ENCODE measurements at places on chromosomes 16 and 17.
A peak's percentile ranks its signal among the peaks of the same experiment; 100 is the strongest.

- no peak for DNase-seq
These were observed 7.3 kb upstream of the CD300H start for GRCh38 chr17:74574489-74575142.

- no peak for DNase-seq
These were observed 1.3 kb upstream of the BAIAP2 start for GRCh38 chr17:81033535-81034167.

DNA sequence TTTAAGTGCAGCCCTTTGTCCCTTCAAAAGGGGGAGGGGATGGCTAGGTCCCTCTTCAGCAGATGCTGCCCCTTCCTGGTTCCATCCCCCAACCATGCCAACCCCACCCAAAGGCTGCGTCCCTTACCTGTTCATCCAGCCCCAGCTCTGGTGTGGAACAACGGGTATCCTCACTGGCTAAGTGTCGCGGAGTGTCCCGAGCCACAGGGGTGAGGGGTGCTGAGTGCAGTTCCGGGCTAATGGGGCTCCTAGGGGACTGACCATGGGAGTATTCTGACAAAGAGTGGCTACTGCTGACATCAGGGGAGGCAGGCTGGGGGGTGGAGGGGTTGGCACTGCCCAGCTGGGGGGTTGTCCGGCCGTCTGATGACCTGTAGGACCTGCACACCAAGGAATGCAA lies 32.9 kb downstream of the STH start:
- no peak for DNase-seq

- DNase-seq: peak; percentile 62
These were observed 36.9 kb downstream of the SYCE1L start for GRCh38 chr16:77236063-77236511.

DNA sequence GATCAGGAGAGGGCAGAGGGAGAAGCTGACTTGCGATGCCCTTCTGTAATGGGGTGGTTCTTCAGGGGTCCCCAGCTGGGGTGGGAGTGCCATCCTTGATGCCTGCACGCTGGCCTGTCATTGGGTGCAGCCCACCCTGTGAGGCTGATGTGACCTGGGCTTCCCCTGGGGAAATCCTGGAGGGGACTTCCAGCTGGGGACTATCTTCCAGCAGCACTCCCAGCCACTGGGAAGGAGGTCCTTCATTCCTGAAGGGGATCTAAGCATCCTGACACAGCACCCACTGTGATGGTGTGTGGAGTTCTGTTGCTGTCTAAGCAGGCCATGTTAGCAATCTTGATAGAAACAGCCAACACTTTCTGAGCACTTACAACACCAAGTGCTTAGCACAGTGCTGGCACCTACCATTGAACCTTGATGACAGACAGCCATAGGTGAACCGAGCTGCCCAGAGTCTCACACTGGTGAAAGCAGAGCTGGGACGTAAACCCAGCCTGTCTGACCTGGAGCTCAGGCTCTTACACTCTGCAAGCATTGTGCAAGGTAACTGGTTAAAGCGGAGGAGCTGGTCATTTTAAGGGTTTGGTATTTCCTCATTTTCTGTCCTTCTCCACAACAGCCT lies 211.3 kb downstream of the CCDC182 start:
- DNase-seq: no peak

- no peak for DNase-seq
These were observed 643.0 kb downstream of the MAF start for GRCh38 chr16:78957317-78958100.

DNA sequence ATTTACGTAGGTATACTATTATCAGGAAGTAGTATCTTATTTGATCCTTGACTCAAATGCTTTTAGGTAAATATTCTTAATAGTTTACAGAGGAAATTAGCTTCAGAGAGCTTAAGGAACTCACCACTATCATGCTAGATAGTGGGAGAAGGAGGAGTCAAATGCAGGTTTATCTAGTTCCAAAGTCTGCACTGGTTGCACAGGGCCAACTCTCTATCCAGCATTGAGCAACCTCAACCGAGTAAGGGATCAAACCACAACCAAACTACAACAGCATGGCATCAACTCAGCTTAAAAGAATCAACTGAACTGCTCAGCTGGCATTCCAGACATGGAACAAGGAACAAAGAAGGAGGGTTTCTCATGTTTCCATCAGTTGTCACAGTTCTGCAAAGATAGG lies 306.0 kb downstream of the MAF start:
- no peak for DNase-seq

- DNase-seq: no peak
These were observed 483.0 kb downstream of the SLC39A11 start for GRCh38 chr17:72609501-72609900.

- DNase-seq: no peak
These were observed 219.9 kb downstream of the C16orf78 start for GRCh38 chr16:49593424-49594040.

DNA sequence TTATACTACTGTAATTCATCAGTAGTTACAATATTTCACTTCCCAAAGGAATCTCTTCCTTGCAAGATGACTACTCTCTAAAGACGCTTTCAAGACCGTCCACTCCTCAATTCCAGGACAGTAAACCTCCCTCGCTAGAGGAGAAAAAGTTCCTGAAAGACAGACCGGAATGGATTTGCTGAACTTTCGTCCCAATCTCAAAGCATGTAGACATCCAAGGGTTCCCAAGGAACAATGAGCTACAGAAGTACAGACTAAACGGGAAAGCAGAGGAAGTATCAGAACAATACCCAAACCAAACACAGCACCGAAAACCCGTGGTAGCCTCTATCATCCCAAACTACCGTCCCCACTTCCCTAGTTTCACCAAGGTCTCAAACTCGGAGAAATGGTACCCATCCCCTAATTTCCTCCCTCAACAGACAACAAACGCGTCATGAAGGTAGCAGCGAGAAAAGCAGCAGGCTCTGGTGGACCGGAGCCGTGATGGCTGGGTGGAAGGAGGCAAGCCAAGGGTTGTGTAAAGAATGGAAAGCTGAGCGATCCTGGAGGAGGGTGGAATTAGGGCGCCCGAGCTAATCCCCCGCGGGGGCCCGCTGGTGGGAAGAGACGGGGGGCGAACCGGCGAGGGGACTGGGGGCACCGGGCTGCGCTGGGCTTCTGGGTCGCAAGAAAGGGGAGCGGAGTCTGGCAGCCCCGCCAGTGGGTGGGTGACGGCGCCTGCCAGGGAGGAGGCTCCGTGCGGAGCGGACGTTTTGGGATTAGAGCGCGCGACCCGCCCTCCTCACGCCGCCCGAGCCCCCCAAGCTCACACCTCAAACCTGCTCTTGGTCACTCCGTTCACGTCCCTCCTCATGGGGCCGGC lies 647 bp downstream of the FBXL20 start:
- DNase-seq: peak; percentile 0

DNA sequence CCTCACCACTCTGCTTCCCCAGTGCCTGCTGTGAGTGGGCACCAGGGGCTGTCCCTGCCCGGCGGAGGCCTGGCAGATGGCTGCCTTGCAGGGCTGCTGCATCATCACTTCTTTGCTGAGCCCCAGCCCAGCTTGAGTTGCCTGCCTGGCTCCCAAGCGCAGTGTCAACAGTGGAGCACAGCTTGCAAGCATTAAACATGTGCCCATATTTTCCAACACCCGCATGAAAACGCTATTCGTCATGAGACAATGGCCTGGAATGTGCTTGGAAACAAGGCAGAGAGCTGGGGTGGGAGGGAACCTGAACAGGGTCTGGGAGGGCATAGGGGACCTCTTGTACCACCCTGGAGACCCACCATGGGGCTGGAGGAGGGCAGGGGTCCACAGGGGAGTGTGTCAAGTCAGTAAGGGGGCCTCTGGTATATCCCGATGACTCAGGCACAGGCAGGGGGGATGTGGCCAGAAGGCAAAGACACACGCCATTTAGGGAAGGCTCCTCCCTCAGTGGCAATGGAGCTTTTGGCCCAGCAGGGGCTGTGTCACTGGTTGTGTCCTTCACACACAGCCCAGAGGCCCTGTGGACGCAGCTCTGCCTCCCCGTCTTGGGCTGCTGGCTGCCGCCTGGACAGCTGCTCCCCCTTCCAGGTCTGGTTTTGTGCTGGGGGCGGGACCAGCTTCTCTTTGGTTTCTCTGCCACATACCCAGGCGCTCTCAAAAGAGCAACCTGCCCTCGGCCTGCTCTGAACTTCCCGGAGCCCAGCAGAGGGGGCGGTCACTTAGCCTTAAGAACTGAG lies 17.4 kb upstream of the MTSS2 start:
- DNase-seq: no peak

- no peak for DNase-seq
These were observed 980 bp downstream of the LLGL1 start for GRCh38 chr17:18226284-18226945.

DNA sequence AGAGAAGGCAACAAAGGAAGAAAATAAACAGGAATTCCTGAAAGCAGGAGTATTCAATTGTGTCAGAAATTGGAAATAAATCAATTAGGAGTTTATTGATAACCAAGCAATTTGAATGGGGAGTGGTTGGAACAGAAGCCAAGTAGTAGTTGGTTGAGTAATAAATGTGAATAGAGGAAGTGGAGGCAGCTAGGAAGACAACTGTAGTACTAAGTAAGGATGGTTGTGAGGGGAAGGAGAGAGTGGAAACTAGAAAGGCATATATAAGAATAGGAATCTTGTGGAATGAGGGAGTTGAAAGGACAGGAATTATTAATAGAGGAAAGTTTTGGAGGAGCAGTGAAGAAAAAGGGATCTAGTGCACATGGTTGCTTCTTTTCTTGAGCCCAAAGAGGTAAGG lies 34.4 kb downstream of the NFAT5 start:
- no peak for DNase-seq

GRCh38 chr16:19114359-19115147 lies 789 bp downstream of the ITPRIPL2 start:
- no peak for DNase-seq

DNA sequence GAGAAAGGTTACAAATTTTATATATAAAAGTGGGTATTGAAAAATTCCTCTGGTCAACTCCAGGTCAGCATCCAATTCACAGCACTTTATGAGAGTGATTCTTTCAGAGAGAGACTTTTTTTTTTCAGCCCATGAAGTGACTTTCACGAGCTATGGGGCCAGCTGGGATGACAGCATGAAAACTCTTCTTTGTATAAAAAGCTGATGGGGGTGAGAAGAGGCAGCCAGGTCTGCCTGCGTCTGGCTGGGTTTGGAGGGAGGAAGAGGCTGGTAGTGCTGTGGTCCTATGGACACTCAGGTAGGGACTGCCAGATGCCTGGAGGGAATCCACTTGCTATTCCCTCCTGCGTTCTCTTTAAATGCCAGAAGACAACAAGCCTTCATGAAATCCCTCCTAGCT lies 250.6 kb downstream of the UTP18 start:
- DNase-seq: no peak

DNA sequence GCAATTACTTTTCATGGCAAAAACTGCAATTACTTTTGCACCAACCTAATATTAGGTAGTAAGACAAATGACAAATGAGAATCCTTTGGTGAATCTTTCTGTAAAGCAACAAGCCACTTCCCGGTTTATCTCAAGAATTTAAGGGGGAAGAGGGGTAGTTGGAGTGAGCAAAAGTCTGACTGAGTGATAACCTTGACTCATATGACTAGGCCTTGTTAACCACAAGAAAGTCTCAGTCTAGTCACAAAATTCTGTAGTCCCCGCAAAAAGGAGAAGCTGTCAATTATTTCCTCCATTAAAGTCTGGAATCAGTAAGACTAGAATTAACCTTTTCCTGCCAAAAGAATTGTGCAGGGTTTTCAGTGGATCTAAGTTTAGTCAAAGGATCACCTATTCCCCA lies 72.2 kb upstream of the GNAO1 start:
- DNase-seq: no peak

DNA sequence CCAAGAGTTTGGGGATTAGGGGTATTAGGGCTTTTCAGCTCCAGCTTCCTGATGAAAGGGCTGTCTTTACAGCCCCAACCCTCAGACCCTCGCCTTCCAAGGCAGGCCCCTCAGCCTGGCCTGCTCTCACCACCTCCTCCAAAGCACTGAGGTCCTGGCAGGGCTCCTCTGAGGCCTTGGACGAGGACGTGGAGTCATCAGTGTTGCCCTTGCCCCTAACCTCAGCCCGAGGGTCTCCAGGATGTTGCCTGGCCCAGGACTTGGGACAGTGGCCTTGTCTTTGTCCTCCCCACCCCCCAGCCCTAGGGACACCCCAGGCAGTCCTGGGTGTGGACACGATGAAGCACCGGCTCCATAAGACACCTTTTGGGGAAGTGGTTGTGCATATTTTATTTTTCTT lies 28.2 kb downstream of the B9D1 start:
- no peak for DNase-seq

DNA sequence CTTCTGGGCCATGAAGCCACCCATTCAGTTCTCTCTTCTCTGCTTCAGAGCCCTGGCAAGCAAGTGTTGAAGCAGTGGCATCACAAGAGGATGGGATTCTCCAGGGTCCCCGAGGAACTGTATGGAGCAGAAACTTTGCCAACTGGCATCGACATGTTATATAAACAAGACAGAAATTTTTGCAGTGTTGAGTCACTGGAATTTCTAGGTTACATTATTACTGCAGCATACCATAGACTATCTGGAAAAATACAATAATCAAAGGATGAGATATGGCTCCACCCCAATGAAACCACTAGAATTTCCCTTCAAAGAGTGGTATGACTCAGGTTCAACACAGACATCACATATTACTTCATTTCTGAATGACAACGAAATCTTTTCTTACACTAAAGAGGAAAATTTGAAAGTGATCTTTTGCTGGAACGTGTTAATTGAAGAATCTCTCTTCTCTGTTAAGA lies 343.0 kb upstream of the DYNLRB2 start:
- DNase-seq: no peak

GRCh38 chr16:47528431-47528830 lies 67.3 kb downstream of the PHKB start:
- no peak for DNase-seq

GRCh38 chr17:76065775-76066174 lies 6.5 kb downstream of the SRP68 start:
- DNase-seq: no peak

DNA sequence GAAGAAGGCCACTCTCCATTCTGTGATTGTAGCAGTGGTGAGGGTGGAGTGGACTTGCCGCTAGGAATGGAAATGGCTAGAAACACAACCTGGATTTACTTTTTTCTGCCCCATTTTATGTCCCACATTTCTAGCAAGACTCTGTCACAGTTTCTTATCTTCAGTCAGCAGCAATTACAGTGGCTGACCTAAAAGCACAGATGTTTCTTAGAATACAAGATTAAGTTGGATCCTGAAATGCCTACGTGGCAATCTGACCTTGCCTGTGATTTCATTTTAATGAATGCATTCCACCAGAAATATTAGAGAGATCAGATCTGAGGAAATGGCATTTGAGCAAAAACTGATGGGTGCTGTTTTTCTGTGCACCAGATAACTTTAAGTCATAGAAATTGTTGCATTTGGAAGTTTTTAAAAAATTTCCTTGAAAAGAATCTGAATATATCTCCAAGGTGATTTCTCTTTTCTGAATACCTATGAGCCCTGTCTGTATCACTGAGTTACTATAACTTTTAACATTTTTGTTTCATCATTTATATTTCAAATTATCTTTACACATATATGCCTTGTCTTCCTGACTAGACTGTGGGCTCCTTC lies 5.4 kb downstream of the HEATR3 start:
- DNase-seq: no peak

- DNase-seq: no peak
These were observed 25.3 kb upstream of the KSR1 start for GRCh38 chr17:27430882-27431491.

All from stimulated activated CD8-positive, alpha-beta memory T cell treated with anti-CD3 and anti-CD28 coated beads, Interleukin-15, amount 100 ng/mL, for 4 hours (primary cell).